ENCODE measurements at places on chromosomes 4 and X.

GRCh38 chrX:74506317-74507115 is 85.2 kb downstream of the SLC16A2 start:
- no peak for DNase-seq

DNA sequence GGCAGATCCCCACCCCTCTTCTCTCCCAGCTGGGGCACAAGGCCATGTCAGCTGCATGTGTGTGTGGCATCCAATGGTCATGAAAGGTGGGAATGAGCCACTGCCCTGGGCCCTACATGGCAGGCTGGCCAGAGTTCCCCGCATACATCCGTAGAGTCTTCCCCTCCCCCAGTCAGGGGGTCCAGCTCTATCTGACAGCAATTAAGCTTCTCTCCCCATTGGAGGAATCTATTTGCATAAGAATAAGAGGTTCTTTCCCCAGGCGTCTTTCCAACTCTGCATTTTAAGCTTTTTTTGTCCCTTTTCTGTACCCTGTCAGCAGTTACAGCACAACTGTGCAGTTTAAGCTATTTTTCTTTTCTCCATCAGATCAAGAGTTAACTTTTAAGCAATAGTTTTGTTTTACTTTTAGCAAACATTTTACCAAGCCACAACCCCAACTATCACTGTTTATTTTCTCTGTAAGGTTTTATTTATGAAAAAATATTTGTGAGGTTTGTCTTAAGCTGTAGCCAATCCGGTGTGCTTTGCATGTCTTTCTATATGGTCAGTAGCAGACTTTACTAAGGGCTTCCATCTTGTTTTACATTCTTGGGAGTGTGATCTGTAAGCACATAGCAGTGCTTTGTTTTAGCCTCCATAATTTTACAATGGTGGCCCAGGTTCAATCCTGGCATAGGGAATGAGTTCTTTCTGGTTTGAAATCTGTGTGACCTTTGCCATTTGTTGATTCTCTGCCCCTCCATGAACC is 28.7 kb downstream of the NLRP2B start:
- DNase-seq: no peak

DNA sequence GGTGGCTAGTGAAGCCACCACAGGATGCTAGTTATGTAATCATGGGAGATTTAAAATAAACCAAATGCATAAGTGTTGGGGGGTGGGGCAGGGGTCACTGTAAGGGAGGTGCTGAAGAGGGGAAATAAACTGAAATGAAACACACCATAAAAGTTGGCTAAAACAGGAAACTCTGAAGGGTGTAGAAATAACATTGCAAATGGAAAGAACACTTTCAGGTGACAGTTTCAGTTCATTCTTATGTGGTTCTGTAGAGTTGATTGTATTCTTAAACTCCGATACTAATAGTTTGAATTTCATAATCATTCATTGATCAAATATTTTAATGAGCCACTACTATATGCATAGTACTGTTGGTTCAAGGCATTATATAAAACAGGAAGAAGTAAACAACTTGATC is 80.1 kb downstream of the HDAC8 start:
- DNase-seq: no peak

- DNase-seq: no peak
Observed at GRCh38 chr4:38818441-38818976, 13.9 kb upstream of the TLR1 start.

DNA sequence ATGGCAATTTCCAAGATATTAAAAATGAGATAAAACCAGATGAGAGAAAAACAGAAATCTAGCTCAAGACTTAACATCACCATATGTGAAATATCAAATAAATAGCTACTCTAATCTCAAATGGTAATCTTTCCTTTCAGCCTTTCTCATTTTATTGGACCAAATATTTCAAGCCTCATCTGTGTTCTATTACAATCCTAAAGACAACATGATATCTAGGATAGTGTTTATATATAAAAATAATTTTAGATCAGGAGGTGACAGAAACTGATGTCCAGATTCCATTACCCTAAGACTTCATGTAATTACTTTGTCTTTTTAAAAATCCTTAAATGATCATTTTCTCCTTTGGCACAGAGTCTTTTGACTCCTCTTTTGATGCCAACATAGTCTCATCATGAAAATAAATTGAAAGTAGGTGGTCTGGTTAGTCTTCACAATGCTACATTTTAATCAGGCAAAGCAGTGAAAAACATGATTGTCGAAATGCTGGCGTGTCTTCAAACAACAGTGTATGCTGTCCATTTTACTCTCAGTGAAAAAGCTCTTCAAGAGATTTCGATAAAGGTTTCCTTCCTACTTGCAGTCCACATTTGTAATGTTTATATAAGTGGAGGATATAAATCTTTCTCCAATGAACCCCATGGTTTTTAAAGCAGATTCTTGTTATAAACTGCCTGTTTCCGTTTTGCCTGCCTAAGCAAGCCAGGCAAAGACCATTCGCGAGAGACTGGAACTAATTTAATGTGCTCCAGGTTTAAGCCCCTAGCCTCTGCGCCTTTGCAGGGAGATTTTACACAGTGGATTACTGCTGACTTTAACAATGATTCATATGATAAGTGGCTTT is 169.8 kb downstream of the SCFD2 start:
- DNase-seq: no peak

- no peak for DNase-seq
Observed at GRCh38 chrX:11888421-11888820, 130.4 kb downstream of the MSL3 start.

DNA sequence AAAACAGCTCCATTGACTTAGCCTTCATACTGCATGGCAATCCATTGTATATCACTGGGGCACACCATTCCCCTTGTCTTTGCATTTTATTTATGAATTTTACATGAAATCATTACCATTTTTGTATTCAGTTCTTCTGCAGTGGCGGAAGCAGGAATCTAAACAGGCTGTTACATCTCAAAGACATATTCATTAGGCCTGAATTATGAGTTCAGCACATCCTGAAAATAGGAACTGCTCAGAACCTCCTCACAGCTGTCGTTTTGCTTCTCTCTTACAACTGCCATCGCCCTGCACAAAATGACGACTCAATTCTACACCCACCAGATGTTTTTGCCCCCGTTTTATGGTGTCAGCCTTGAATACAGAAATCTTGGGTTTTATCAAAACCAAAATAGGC is 474.4 kb upstream of the MAGEB18 start:
- DNase-seq: no peak
